Breast epithelium (tissue), 4 donors: ENCODE measurements at places on chromosomes 2 and 18. TPM values are rescaled to one million over a fixed set of nuclear protein-coding genes. Genes with fewer than 3 reads are reported as not detected.

FER1L5 gene
- 0.73 TPM for total RNA-seq

SERPINB12 gene
- not detected for total RNA-seq

CNTNAP5 gene
- total RNA-seq = not detected

PIEZO2 gene
- total RNA-seq = 11.4 TPM

PTPN2 gene
- 38.4 TPM for total RNA-seq

CNGA3 gene
- under 0.01 TPM for total RNA-seq

ABCG5 gene
- not detected for total RNA-seq

- no peaks in the 10 kb centered on the region for H3K36me3 ChIP-seq
- peak overlapping the region; percentile 100 for H3K27ac ChIP-seq
- no peak for DNase-seq
- H3K27me3 ChIP-seq = no peaks in the 10 kb centered on the region
- peak overlapping the region; percentile 74 for H3K4me3 ChIP-seq
These were observed 602 bp upstream of the ADAM17 start for GRCh38 chr2:9556121-9556743.

DNA sequence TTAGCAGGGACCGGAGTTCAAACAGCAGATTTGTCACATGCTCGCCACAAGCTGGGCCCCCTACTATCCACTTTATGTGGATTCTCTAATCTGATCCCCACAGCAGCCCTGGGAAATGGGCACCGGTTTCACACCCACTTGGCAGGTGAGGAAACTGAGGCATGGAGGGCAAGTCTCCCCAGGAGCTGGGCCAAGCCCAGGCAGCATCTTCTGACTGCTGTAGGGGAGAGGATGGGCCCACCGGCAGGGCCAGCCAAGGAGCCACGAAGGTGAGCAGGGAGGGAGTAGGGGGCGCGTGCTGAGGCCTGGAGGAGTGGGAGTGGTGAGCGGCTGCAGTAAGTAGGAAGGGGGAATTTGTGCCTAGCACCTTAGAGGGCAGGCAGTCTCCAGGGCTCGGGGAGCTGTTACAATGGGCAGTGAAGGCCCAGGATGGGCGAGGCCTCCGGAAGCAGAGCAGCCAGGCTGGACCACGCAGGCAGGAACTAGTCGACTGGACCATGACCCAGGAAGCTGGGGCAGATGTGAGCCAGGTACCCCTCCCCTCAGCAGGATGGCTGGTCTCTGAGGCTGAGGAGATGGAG, 37.1 kb downstream of the COA5 start:
- DNase-seq = no peak
- H3K36me3 ChIP-seq = no peaks in the 10 kb centered on the region
- no peak overlapping the region for H3K4me3 ChIP-seq
- no peaks in the 10 kb centered on the region for H3K27me3 ChIP-seq
- H3K27ac ChIP-seq = no peak overlapping the region

GRCh38 chr2:26877276-26877675, 29.3 kb downstream of the DPYSL5 start:
- peaks cover 6% of the 10 kb centered on the region for H3K27me3 ChIP-seq
- DNase-seq = no peak
- H3K27ac ChIP-seq = no peak overlapping the region
- no peaks in the 10 kb centered on the region for H3K36me3 ChIP-seq
- no peak overlapping the region for H3K4me3 ChIP-seq

DNA sequence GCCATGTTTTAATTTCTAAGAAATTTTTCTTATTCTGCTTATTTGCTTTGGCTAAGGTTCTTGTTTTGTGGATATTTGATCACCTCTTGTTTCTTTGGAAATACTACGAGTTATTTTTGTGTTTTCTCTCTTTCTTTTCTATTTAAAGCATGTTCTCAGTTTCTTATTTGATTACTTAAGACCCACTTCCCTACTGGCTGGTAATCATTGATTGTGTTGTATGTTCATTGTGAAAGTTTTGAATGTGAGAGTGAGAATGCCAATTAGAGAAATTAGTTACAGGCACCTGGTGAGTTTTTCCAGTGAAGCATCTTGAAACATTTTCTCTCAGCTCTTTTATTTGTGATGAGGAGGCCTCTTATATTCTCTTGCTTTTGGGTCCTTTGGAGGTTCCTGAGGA, 226.7 kb upstream of the MC4R start:
- H3K36me3 ChIP-seq = no peaks in the 10 kb centered on the region
- no peaks in the 10 kb centered on the region for H3K4me1 ChIP-seq
- no peak overlapping the region for H3K27ac ChIP-seq

DNA sequence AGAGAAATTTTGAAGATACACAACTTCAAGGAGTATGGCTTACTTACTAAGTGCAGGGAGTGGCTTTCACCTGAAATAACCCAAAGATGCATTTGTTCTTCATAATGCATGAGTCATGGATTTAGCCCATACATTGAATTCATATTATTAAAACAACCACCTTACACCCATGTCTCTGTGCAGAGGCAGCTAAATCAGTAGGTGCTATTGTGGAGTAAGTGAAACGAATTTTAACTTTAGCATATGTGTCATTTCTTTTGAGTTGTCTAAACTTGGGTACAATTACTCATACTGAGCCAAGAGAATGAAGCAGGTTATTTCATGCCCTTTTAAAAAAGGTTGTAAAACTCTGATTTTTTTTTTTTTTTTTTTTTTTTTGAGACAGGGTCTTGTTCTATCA, 11.0 kb upstream of the ANKRD29 start:
- DNase-seq = no peak
- no peaks in the 10 kb centered on the region for H3K4me1 ChIP-seq
- H3K27ac ChIP-seq = no peak overlapping the region
- H3K36me3 ChIP-seq = no peaks in the 10 kb centered on the region

- no peak overlapping the region for H3K27ac ChIP-seq
- H3K36me3 ChIP-seq = no peaks in the 10 kb centered on the region
- DNase-seq = no peak
- H3K27me3 ChIP-seq = no peaks in the 10 kb centered on the region
- no peaks in the 10 kb centered on the region for H3K4me1 ChIP-seq
These were observed 21.6 kb downstream of the KCNG2 start for GRCh38 chr18:79819064-79819967.

DNA sequence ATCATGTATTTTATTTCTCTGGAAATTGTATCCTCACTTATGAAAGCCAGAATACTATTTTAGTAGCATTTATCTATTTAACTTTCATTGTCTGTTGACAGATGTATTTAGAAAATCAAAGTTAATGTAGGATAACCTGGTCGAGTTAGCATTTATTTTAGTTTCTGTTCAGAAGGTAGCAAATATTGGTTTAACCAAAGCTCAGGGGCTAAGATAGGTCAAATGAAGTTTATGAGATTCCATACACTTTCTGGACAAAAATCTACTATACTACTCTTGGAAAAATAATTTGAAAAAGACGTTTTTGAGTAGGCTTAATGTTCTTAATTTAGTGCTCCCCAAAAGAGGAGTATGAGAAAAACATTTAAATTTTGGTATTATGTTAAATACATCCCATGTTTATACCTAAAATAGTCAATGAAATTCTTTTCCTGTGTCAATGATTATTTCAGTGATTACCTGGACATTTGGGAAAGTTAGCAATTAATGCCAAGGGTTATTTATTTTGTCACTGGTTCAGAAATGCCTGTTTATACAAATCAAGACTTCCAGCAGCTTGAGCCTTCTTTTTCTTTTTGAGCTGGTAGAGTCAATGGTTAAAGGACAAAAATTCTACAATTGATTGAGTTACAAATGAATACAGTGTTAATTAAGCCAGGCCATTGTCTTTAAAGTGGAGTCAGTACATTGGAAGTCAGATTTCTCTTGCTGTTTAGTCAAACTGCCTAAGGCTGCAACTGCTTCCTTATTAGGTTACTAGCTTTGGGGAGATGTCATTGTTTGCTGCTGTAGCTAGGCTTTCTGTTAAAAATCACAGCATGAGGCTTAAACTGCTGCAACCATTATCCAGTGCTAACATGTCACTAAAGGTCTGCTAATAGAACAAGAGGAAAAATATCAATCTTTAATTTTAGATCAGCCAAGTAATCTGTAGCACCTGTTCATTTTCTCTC, 182.3 kb downstream of the CAMKMT start:
- H3K27ac ChIP-seq = no peak overlapping the region
- no peak for DNase-seq
- no peak overlapping the region for H3K4me3 ChIP-seq
- H3K36me3 ChIP-seq = no peaks in the 10 kb centered on the region
- no peaks in the 10 kb centered on the region for H3K27me3 ChIP-seq

- no peaks in the 10 kb centered on the region for H3K36me3 ChIP-seq
- DNase-seq = no peak
- H3K27ac ChIP-seq = no peak overlapping the region
- H3K4me1 ChIP-seq = no peaks in the 10 kb centered on the region
- no peak overlapping the region for H3K4me3 ChIP-seq
These were observed 164.2 kb upstream of the CAPN13 start for GRCh38 chr2:30971231-30972025.

GRCh38 chr2:96739076-96739632, 710 bp downstream of the LMAN2L start:
- H3K4me3 ChIP-seq = peak overlapping the region; percentile 91
- peak overlapping the region; percentile 85 for H3K27ac ChIP-seq
- no peak for DNase-seq
- H3K4me1 ChIP-seq = peaks cover 16% of the 10 kb centered on the region
- H3K27me3 ChIP-seq = no peaks in the 10 kb centered on the region

DNA sequence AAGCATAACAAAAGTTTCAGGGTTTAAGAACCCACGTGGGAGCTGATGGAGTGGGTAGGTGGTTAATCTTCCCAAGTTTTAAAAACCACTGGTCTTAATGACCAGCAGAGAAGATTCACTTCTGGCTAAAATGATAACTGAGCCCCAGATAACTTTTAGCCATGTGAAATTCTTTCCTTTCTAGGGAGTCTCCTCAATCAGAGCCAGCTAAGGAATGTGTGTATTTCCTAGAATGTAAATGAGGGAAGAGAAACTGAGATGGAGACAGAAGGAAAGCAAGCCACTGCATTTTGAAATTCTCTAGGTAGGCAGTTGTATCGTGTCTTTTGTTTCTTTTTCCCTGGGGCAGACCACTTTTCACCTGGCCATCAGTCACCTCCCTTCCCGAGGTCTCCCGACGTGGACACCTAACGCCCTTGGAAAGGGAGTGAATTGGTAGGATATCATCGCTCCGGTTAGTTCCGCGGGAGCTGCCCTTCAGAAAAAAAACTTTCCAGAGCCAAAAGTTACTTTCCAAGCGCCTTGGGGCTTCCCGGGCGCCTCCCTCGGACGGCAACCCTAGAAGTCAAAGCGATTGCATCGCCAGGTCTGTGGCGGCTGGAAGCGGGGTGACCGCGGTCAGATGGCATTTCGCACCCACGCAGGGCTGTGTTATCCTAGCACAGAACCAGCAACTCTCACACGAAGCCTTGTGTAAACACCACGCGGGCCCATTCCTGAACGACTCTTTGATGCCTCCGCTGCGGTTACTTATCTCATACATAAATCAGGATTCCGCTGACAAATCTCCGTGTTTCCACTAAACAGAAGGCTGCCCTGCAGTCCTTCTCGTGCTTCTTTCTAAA, 1.3 kb downstream of the COLEC12 start:
- peak overlapping the region; percentile 3 for H3K27ac ChIP-seq
- no peaks in the 10 kb centered on the region for H3K36me3 ChIP-seq
- DNase-seq = no peak
- peak overlapping the region; percentile 58 for H3K4me3 ChIP-seq
- H3K4me1 ChIP-seq = no peaks in the 10 kb centered on the region
- H3K27me3 ChIP-seq = no peaks in the 10 kb centered on the region

GRCh38 chr2:17148407-17149145, 369.7 kb downstream of the RAD51AP2 start:
- H3K4me1 ChIP-seq = no peaks in the 10 kb centered on the region
- H3K36me3 ChIP-seq = no peaks in the 10 kb centered on the region
- no peak for DNase-seq
- H3K4me3 ChIP-seq = no peak overlapping the region

DNA sequence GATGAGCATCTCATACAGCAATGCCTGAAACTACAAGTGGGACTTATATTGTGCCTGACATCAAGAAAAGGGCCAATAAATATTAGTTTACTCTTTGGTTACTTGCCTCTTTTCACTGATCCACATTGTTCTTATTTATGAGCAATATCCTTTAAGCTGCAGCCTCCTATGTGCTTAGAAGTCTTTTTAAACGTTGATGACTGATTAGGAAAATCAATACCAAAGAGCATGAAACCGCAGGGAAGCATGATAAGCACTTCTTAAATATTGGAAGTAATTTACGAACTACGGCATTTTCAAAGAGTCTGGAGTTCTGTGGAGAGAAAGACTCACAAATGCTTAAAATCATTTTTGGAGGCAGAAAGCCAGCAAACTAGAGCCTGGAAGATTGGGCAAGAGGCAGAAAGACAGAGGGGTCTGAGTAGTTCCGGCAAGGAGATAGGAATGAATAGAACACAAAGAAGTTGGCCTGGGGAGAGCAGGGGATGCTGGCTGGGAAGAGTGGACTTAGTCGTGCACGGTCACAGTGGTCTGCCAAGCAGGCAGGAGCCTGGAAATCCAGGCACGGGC, 122.6 kb upstream of the NOSTRIN start:
- DNase-seq = no peak
- no peak overlapping the region for H3K4me3 ChIP-seq
- no peaks in the 10 kb centered on the region for H3K4me1 ChIP-seq

DNA sequence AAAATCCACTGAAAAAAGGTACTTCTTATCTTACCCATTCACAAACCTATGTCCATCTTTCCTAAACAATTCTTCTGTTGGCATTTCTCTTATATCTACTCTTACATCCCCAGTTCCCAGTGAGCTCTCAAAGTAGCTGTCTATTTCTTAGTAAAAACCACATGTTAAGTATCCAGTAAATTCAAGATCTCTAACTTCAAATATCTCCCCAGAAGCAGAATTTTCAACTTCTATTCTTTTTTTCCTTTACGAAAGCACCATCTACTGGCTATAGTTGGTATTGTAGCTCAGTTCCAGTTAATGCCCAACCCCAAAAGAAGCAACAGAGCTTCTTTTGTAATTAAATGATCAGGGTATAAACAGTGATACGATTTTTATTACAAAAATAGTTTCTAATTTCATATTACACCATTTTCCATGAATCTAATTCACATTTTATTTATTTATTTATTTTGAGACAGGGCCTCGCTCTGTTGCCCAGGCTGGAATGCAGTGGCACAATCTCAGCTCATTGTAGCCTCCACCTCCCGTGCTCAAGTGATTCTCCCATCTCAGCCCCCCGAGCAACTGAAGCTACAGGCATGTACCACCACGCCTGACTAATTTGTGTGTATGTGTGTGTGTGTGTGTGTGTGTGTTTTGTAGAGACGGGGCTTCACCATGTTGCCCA, 28.5 kb downstream of the HRH4 start:
- no peaks in the 10 kb centered on the region for H3K27me3 ChIP-seq
- no peak overlapping the region for H3K27ac ChIP-seq
- H3K4me3 ChIP-seq = no peak overlapping the region
- no peaks in the 10 kb centered on the region for H3K36me3 ChIP-seq

- H3K27ac ChIP-seq = peak overlapping the region; percentile 90
- no peaks in the 10 kb centered on the region for H3K27me3 ChIP-seq
- H3K4me1 ChIP-seq = no peaks in the 10 kb centered on the region
- H3K36me3 ChIP-seq = no peaks in the 10 kb centered on the region
- DNase-seq = peak; percentile 92
These were observed 57.6 kb downstream of the SLC4A3 start for GRCh38 chr2:219684721-219685689.

GRCh38 chr18:44693030-44693784, 12.5 kb downstream of the SETBP1 start:
- no peak for DNase-seq
- H3K36me3 ChIP-seq = no peaks in the 10 kb centered on the region
- peaks cover 3% of the 10 kb centered on the region for H3K4me1 ChIP-seq

GRCh38 chr2:151946899-151947812, 118.9 kb upstream of the ARL5A start:
- H3K36me3 ChIP-seq = no peaks in the 10 kb centered on the region
- H3K4me1 ChIP-seq = no peaks in the 10 kb centered on the region
- H3K27ac ChIP-seq = no peak overlapping the region
- no peak for DNase-seq
- H3K27me3 ChIP-seq = no peaks in the 10 kb centered on the region
- peak overlapping the region; percentile 51 for H3K4me3 ChIP-seq
